ENCODE measurements at places on chromosomes 13 and 19.
A peak's percentile ranks its signal among the peaks of the same experiment; 100 is the strongest.

DNA sequence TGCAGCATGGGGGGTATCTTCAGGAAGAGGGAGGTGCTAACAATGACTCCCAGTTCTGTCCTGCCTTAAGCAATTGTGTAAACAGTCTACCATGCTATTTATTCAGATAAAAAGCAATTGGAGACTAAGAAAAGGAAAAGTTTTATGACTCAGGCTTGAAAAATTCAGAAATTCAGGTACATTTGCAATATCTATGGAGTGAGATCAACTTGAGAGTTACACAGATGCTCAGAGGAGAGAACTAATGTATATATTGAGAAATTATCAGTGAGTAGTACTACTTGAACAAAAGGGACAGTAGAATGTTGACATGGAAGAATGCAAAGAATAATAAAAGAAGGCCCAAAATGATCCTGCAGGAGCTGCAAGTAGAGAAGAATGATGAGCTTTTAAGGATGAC is 277.6 kb upstream of the DACH1 start:
- DNase-seq = no peak

DNA sequence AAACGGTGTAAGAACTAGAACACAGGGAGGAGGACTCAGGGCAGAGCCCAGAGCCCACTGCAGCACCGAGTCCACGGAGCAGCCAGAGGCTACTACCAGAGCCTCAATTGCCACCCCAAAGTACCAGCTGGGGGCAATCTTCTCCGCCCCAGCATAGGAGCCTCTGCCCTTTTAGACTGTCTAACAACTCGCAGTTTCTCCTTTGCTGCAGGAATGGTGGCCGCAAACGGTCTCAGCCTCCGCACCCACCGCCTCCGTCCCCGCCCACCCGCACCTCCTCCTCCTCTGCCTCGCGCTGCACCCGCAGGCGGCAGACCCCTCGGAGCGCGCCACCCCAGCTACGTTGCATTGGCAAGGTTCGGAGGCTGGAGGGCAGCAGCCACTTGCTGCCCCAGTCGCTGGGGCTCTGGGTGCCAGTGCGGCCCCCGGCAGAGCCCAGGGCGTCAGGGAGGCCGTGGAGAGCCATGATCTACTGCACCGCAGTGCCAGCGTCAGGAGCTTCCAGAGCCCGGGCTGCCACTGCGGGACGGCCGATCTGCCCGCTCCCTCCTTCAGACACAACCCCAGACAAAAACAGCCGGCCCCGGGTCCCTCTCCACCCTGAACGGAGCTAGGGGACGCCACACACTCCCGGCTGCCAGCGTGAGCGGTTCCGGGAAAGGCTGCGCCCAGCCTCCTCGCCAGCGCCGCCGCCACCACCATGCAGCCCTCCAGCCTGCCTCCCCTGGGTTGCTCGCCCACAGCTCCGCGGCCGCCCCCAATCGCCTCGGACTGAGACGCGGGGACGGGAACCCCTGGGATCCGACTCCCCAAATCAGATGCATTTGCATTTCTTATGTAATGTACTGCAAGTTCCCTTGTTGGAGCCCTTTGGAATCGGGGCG is 1.8 kb downstream of the FGF14 start:
- DNase-seq = no peak

- DNase-seq = no peak
Observed at GRCh38 chr19:14559916-14560775, 11.7 kb downstream of the NDUFB7 start.

DNA sequence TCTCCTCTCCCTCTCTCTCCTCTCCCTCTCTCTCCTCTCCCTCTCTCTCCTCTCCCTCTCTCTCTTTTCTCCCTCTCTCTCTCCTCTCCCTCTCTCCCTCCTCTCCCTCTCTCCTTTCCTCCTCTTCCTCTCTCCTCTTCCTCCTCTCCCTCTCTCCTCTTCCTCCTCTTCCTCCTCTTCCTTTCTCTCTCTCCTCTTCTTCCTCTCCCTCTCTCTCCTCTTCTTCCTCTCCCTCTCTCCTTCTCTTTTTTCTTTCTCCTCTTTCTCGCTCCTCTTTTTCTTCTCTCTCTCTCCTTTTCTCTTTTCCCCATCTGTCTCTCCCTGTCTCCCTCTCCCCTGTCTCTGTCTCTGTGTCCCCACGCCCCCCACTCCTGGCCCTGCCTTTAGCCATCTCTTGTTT is 136.7 kb downstream of the GGACT start:
- no peak for DNase-seq

DNA sequence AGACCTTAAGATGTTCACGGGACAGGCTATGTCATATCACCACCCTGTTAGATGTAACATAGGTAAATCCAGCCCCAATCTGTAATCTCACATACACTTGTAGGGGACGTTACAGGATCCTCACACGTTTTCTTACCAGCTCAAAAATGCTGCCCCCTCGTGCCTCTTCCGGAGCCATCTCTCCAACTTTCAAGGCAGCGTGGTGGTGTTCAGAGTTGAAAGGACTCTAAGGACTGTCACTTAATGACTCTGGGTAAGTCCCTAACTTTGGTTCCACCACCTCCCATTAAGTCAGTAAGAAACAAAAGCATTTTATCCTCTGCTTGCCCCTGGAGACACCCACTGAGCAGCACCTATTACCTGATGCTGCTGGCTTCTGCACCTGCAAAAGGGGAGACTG is 4.4 kb downstream of the MED26 start:
- no peak for DNase-seq

GRCh38 chr19:39473443-39473960 is 7.1 kb upstream of the TIMM50 start:
- DNase-seq = no peak

- DNase-seq = no peak
Observed at GRCh38 chr19:40335855-40336600, 12.2 kb downstream of the C19orf47 start.

DNA sequence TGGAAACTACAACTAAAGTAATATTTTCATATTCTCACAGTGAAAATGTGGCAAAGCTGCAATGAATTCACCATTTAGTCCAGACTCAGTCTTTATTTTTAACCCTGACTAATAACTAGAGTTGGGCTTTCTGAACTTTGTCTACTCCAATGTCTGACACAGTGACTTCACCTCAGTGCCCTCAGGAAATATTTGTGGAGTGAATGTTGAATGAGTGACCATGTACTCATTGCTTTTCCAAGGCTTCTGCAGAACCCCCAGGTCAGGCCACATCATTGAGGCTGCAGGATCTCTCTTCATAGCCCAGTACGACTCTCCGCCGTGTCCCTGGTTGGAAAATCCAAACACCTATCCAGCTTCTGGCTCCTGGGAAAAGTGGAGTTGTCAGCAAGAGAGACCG is 1.8 kb downstream of the ZNF175 start:
- DNase-seq = no peak

- no peak for DNase-seq
Observed at GRCh38 chr13:20815464-20815863, 41.7 kb upstream of the EEF1AKMT1 start.

DNA sequence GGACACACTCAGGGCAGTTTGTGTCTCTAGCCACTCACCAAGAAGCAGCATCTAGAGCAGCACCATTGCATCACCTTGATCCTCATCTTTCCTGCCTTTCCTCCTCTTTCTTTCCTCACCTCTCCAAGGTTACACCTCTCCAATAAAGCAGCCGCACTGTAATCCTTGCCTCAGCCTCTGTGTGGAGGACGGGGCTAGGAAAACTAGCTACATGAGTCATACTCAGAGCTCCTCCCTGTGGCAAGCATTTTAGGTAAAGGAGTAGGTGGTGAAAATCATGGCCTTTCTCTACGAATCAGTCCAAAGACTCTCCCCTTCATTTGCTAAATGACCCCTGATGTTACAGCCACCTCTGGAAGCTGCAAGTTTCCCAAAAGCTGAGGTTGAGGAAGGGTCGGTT is 108.9 kb downstream of the DNAJC15 start:
- peak; percentile 55 for DNase-seq

- no peak for DNase-seq
Observed at GRCh38 chr13:45542391-45542790, 73.1 kb downstream of the ERICH6B start.

- DNase-seq = no peak
Observed at GRCh38 chr13:86006317-86006716, 207.1 kb upstream of the SLITRK6 start.

GRCh38 chr13:40254394-40254793 is 412.0 kb downstream of the FOXO1 start:
- DNase-seq = no peak

DNA sequence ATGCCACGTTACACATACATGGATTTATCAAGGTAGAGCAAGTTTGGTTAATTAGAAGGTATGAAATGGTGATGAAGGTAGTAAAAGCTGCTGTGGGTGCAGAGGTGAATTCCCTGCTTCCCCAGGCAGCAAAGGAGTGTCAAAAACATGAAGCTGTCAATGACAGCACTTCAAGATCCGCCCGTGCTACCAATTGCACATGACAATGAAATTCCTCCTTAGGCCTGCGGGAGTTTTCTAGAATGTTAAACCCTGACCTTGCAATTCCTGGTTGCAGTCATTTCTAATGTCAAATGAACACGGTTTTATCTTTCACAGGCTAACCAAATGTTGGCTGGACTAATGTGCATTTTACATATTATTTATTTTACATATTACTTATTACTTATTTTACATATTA is 67.7 kb upstream of the LSM14A start:
- no peak for DNase-seq

- DNase-seq = no peak
Observed at GRCh38 chr13:93549326-93550005, 322.9 kb downstream of the GPC6 start.

DNA sequence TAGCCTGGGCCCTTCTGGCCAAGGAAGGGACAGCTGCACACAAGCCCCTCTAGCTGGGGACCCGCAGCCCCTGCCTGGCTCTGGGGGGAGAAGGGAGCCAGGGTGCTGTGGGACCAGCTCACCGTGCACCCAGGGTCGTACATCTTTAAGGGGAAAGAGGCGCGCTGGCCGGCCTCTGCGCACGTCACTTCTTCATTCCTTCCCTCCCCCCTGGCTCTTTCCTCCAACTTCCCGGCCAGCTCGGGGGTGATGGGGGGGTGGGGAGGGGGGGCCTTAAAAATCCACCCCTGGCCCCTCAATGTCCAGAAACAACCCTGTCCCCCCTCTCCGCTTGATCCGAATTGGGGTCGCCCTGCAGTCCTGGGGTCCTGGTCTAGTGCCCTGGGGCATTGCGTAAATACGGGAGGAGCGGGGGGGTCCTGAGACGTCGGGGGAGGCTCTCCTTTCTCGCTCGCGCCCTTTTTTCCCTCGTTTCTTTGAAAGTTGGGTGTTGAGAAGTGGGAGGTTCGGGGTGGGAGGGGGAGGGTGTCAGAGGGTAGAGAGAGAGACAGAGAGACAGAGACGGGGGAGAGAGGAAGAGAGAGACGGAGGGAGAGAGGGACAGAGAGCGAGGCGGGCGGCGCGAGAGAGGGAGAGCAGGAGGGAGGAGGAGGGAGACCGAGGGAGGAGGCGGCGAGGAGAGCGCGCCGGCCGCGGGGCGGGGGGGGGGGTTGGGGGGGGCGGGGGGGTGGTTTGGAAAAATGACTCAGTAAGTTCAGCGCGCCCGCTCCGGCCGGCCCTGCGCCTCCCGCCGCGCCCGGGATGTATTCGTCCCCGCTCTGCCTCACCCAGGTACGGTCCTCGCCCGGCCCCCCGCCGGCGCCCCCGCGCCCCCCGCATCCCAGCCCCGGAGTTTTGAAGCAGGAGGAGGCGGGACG is at the start of gene NFIC:
NFIC (plus strand) TSS at position 748 of the 917 bp plus-strand sequence; CDS start at position 802, 54 bp downstream.
- no peak for DNase-seq

GRCh38 chr19:14782626-14783409 is 4.5 kb upstream of the ADGRE2 start:
- DNase-seq = no peak

GRCh38 chr13:49235856-49236431 is 11.8 kb upstream of the CDADC1 start:
- no peak for DNase-seq

GRCh38 chr13:32897296-32897695 is 118.9 kb upstream of the KL start:
- DNase-seq = no peak

- no peak for DNase-seq
Observed at GRCh38 chr19:35755131-35755549, 1.7 kb downstream of the HSPB6 start.

DNA sequence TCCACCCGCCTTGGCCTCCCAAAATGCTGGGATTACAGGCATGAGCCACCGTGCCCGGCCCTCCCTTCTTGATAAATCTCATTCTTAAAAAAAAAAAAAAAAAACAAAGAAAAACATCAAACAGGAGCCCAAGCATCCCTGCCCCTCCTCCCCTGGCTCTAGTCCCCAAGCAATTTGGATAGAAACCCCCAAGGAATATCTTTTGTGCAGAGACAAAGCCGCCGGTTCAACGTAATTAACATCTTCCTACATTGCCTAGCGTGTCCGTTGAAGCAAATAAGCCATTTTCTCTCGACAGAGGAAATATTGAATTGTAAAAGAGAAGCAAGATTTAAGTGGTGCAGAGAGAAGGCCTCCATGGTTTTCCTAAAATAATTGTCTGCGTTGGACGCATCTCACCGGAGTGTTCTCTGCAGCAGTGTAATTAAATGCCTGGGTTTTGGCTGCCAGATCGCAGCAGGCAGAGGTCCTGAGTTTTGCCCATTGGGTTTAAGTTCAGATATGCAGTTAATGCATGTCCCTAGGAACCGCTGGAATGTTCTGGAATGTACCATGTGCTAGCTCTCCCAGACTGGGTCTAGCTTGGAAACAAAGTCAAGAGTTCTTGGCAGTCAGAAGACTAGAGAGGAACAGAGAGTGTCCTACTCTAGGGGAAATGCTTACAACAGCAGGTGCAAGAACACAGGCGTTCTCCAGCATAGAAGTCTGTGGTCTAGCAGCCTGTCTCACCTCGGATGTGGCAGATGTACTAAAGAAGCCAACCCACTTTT is 30.8 kb downstream of the PIN1 start:
- DNase-seq = no peak

GRCh38 chr19:7395360-7396066 is 46.8 kb downstream of the ARHGEF18 start:
- DNase-seq = no peak

DNA sequence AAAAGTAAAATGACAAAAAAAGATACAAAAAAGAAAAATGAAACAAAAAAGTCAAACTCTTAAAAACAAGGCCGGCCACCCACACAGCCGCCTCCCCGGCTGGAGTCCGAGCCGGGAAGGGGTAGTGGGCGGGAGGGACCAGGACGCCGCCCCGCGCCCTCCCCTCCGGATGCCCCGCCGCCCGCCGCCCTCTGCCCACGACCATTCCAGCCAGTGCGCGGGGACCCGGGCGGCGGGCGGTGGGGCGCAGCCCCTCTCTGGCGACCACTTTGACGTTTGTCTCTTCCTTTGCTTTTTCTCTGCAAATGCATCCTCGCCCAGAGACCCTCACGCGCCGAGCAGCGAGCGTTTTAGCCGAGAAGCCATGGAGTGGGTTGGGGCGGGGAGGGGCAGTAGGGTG is 28.6 kb downstream of the ZBTB7A start:
- no peak for DNase-seq

GRCh38 chr19:47081095-47081494 is 32.5 kb downstream of the ZC3H4 start:
- no peak for DNase-seq

GRCh38 chr19:31589109-31589508 is 239.9 kb upstream of the TSHZ3 start:
- DNase-seq = no peak
